ENCODE measurements at places on chromosomes 7 and 10.

- no peak for DNase-seq
Observed at GRCh38 chr7:47818796-47819606, 129.3 kb downstream of the PKD1L1 start.

DNA sequence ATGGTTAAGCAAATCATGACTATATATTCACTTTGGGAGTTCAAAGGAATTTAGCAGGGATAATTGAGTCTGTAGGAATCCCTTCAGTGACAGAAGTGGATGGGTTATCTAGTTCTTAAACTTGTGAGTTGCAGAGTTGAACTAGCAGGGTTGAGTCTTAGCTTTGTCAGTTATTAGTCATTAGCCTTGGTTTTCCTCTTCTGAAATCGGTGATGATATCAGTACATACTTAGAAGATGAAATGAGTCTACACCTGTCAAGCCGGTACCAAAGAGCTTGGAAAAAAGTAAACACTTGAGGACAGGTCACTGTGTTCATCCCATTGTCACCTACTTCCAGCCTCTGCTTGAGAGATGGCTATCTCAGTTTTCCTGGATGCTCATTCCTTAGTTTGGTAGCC is 73.5 kb downstream of the BUB3 start:
- no peak for DNase-seq

DNA sequence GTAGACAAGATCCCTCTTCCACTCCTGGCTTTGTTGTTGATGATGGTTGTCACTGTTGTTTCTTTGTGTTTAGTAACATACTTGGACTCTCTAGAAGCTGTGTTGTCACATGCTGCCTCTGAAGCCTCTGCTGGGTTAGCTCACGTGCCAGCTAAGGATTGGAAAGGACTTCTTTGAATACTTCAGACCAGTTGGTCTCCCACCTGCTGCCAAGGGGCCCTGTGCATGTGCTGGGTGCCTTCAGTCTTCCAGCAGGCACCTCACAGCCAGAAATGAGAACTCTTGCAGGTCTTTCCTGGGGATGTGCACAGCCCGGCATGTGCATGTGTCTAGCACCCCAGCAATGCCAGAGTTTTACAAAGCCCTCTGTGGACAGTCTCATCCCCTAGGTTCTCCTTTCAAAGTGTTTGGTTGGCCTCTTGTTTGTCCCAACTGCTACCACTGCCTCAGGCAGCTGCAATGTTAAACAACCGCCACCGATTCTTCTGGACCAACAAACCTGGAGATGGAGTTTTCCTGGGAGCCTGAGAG is 21.7 kb upstream of the NCAPG2 start:
- no peak for DNase-seq

DNA sequence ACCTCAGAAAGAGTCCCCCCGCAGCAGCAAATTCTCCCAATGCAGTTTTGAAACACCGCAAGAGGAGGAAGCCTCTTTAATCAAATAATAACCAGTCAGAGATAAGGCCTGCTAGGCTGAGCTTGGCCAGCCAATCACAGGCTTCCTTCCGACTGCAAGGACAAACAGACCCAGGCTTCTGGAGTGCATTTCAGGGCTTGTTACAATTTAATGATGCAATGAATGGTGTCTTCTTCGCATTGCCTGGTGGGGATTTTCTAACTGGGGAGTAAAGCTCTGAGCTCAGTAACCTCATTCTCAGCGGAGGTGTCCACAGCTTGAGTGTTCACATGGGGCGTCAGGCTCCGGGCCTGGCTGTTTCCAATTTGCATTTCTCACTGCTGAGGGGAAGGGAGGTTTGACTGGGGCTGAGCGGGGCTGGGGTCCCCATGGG is 31.8 kb upstream of the GPAM start:
- no peak for DNase-seq

- no peak for DNase-seq
Observed at GRCh38 chr10:107994621-107995270, 830.2 kb upstream of the SORCS1 start.

- DNase-seq = no peak
Observed at GRCh38 chr7:44995555-44996493, 4.2 kb upstream of the CCM2 start.

- no peak for DNase-seq
Observed at GRCh38 chr7:117020591-117020973, 67.3 kb downstream of the ST7 start.

GRCh38 chr7:101941481-101942383 is 124.3 kb downstream of the CUX1 start:
- DNase-seq = no peak

DNA sequence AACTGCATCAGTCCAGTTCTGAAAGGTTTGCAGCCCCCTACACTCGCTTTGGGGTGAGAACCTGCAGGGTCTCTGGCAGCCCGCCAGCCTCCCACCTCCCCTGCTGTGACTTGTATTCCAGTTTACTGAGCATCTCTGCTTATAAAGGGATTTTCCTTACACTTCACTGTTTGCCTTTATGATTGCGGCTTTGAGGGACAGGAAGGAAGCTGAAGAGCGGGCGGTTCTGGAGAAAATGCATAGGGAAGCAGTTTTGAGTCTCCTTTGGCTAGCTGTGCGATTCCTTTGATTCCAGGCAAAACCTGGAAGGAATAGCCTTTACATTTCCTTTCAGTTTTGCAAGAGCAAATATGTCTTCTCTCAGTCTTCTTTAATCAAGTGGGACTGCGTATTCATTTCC is 65.0 kb upstream of the TRIM8 start:
- DNase-seq = no peak

DNA sequence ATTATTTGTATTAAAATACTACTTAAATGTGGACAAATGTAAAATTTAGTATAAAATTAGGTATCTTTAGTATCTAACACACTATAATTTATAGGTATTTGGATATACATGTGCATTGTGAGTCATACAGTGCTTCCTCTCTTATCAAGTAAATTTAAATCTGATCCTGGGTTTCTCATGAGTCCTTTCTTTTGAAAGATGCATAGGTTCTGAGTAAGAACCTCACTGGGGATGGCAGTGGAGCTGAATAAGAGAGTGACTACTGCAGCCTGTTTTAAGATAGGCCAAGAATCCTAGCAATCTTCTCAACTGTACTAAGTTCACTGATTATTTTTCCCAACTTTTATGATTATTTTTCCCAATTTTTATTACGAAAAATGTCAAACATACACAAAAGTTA is 16.2 kb downstream of the CEP55 start:
- DNase-seq = no peak

DNA sequence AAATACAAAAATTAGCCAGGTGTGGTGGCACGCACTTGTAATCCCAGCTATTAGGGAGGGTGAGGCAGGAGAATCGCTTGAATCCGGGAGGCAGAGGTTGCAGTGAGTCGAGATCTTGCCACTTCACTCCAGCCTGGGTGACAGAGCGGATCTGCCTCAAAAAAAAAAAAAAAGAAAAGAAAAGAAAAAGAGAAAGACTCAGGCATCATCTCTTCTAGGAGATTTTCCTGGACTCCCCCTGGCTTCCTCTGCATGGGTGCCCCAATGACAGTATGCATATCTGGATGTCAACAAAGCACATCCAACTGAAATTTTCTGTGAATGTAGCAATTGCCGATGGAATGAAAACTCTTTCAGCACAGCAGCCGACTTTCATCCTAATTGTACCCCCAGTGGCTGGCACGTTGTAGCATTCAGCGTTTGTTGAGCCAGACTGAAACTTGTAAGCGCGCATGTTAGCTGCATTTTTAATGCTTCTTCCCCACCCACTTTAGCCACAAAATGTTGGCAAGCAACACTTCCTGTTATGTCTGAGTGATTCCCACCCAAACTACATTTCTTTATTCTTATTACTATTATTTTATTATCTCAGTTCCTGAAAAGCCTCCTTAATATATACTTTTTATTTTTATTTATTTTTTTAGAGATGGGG is 70.2 kb downstream of the PRTFDC1 start:
- DNase-seq = no peak

GRCh38 chr10:49068672-49069217 is 46.6 kb downstream of the VSTM4 start:
- DNase-seq = no peak

- DNase-seq = no peak
Observed at GRCh38 chr7:139559364-139560105, 36.0 kb downstream of the CLEC2L start.

DNA sequence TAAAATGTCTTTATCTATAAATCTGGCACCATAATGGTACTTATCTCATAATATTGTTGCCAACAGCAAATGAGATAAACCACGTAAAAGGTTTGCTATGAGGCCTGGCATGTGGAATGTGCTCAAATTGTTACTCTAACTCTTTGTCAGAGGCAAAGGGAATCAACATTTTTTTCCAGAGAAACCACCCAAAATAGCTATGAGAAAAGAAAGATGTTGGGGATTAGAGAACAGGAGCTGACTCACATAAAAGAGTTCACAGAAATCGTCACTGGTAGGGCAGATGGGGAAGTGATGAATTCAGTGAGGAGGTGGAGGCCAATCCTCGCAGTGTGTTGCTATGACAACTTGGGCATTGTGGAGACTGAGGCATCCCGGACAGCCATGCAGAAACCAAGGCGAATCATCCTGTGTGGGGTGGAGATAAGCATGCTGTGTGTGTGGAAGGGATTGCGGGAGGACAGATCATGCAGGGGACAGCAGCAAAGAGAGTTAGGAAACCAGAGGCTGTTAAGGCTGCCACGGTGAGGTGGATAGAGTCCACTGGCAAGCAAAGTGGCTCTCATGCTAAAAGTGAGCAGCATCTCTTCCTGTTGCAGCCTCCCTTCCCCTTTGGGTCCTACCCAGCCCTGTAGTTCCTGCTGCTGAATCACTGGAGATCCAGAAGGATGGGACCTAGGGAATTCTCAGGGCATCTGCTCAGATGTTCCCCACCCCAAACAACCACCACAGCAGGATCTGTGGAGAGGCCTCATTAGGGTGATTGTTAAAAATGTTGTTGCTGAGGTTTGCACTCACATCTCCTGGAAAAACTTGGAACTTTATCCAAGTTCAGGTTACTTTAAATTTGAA is 103.9 kb downstream of the CUBN start:
- peak; percentile 44 for DNase-seq

- DNase-seq = no peak
Observed at GRCh38 chr10:13823096-13823708, 236.4 kb downstream of the PRPF18 start.

DNA sequence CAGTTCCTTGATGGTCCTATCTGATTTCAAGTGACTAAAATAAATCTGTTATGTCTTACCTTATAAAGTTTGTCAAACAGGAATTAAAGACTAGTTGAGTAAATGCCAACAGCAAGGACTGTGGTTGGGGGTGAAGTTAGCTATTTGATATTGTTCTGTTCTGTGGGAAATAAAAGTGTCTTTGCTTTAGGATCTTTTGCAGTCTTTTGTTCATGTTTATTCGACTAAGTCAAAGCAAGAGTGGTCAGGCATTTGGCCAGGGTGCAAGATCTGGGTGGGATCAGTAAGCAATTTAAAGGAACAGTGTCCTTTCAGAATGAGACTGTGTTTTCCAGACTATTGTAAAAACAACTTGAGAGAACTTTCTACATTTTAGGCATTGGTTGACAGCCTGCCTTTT is at the start of gene COL28A1:
COL28A1 (minus strand) TSS at position 183 of the 400 bp plus-strand sequence. CDS start 2,998 bp downstream, outside the sequence.
- DNase-seq = no peak

DNA sequence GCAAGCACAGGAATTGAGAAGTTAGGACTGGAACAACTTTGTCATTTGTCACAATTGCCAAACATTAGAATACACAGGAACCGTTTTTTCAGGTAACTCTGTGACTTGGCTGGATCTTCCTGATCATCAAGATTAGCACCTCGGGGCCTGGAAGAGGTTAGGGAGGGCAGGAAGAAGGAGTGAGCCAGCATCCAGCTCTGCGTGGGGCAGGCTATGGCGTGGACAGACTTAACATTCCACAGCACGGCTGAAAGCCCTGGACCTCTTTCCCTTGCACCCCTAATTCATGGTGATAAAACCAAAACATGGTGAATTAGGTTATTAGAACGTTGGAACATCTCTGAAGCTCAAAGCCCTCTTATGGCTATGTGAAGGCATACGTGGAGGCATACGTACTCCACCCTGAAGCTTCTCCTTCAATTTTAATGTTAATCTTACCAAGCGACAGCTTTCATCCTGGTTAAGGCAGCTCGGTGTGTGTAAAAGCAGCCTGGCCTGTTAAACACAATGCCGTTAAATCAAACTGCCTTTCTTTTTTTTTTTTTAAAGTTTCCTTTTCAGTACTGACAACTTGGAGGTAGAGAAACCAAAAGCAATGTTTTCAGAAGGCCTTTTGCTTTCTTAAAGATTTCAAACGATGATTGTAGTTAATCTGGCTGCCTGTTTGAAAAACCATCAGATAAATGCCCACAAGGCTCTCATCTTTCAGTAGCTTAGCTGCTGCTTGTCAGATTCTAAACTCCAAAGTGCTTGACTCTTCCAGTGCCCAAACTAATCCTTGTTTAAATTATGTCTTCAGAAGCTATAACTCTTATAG is 4.5 kb downstream of the GRK5 start:
- DNase-seq = no peak

- no peak for DNase-seq
Observed at GRCh38 chr7:20358762-20359282, 28.1 kb downstream of the ITGB8 start.
